NCI-H2107 (cell line): ENCODE measurements at places on chromosomes 3 and 15.
A peak's percentile ranks its signal among the peaks of the same experiment; 100 is the strongest.

DNA sequence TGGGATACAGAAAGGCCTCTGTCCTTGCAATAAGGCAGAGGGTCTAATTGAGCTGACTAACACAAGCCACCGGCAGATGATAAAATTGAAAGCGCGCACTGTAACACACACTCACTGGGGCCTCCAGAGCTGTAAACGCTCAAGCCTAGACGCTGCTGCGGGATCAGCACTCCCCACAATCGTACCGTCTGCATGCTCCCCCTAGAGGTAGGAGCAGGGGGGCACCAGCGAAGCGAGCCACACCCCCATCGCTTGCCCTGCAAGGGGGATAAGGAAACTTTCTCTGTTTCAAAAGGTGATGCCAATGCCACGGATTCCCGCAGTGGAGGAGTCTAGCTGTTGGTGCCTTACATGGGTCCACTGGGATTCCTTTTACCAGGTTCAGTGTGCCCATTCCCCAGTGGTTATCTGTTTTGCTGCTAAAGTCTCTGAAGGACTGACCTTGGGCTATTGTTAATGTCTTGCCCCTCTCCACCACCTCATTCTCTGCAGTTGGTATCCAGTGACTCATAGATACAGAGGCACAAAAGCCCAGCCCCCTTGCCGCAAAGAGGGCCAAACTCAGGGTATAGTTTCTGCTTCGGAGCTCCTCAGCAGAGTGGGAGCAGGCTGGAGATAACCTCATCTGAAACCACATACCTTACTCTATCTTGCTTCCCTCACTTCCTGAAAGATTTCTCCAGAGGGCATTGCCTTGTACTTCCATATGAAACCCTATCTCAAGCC lies 139.3 kb upstream of the KBTBD8 start:
- no peak for DNase-seq

- DNase-seq = peak; percentile 11
Observed at GRCh38 chr3:148178503-148178902, 519.2 kb upstream of the AGTR1 start.

DNA sequence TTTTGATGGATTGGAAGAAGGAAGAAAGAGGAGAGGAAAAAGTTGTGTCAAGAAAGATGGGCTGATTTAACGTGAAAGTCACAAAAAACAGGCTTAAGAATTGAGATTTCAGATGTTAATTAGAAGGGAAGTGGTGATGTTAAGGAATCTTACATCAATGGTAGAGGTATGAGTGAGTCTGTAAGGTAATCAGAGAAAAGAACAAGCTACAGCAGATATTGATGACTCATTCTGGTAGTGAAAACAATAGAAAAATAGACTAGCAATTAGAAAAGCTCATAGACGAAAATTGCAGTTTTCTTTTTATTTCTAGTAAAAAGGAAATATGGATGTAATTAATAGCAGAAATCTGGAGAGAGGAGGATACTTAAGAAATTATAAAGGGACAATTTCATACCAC lies 559.6 kb downstream of the MCTP2 start:
- DNase-seq = no peak

GRCh38 chr15:101520395-101520794 lies 30.9 kb upstream of the PCSK6 start:
- no peak for DNase-seq

DNA sequence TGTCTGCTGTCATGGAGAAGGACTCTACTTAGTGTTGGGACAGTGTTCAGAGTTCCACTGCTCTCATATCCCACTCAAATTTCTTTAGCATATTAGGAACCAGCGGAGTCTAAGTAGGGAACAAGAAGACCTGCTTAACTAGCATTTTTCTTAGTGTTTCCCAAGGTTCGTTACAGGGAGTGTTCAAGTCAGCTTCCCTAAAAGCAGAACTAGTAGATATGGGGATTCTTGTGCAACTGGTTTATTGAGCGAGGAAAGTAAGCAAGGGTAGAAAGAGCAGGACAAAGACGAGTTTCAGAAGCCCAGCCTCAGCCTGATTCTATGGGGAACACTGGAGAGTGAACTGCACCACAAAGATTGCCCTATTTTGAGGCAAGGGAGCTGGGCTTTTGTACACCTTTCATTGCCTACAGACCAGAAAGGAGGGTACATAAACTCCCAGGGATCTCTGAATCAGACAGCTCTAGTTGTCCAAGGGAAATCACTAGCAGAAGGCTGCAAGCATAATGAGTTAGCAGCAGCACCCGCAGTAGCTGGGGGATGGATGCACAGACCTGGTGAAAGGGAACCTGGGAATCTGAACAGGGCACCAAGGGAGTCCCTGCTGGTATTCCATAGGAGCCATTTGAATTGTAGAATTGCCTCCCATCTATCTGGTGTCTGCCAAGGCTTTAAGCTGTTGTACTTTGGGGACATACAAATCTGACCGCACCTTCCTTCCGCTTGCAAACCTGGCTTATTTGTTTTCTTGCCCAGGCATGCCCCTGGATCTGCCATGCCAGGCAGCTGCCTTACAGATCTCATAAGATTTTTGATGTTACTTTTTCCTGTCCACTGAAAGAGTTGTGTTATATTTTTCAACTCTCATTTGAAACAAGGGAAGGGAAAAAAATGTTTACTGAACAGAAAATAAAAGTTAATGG lies 15.1 kb downstream of the CMTM7 start:
- DNase-seq = no peak

DNA sequence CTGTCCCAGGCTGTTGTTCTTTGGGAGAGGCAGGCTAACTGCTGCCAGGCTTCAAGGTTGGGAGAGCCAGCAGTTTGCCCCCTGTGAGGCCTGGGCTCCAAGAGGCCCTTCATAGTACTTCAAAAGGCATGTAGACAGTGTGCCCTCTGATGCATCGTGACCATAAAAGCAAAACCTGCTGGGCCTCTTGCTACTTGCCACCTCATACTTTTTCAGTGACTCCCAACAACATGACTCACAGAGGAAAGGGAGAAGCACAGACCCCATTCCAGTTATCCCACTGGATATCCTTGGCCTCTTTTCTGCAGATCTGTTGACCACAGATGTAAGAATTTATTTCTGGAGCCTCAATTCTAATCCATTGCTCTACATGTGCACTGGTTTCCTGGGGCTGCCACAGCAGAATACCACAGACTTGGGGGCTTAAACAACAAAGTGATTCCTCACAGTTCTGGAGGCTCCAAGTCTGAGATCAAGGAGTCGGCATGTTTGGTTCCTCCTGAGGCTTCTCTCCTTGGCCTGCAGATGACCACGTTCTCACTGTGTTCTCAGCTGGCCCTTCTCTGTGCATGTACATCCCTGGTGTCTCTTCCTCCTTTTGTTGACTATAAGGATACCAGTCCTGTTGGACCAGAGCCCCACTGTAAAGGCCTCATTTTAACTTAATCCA lies 8.9 kb upstream of the NSMCE3 start:
- DNase-seq = no peak

DNA sequence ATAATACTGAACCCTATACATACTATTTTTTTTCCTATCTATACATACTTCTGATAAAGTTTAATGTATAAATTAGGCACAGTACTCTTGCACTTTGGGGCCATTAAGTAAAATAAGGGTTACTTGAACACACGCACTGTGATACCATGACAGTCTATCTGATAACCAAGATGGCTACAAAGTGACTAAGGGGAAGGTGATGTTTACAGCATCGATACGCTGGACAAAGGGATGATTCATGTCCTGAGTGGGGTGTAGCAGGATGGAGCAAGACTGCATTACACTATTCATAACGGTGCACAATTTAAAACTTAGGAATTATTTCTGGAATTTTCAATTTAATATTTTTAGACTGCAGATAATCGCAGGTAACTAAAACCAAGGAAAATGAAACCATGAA lies 30.0 kb upstream of the SLC2A2 start:
- no peak for DNase-seq

DNA sequence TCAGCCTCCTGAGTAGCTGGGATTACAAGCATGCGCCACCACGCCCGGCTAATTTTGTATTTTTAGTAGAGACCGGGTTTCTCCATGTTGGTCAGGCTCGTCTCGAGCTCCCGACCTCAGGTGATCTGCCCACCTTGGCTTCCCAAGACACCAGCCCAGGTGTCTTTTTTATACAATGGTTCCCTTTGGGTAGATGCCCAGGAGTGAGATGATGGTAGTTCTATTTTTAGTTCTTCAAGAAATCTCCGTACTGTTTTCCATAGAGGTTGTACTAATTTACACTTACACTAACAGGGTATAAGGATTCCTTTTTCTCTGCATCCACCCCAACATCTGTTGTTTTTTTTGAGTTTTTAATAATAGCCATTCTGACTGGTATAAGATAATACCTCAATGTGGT lies 94.3 kb downstream of the IGF2BP2 start:
- DNase-seq = no peak

- DNase-seq = no peak
Observed at GRCh38 chr3:14210843-14211594, 32.4 kb downstream of the LSM3 start.

DNA sequence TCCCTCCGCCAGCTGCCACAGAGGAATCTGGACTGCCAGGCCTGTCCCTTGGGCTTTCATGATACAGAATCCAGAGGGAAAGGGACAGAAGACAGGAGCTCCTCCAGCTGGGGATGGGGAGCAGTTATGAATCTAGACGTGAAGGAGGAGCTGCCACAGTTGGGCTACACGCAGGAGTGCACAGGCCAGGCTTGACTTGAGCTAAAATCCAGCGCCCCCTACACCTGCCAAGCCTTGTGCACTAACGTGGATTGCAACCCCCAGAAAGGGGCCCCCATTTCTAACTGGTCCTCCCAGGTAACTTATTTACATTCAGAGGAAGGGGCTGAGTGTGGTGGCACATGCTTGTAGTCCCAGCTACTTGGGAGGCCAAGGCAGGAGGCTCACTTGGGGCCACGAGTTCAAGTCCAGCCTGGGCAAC lies 14.3 kb downstream of the KLHL6 start:
- DNase-seq = no peak

- DNase-seq = no peak
Observed at GRCh38 chr15:70427167-70428120, 329.7 kb upstream of the TLE3 start.

GRCh38 chr15:63038926-63039673 lies 3.4 kb upstream of the TPM1 start:
- no peak for DNase-seq

- no peak for DNase-seq
Observed at GRCh38 chr3:107899990-107900651, 190.7 kb downstream of the CD47 start.

- no peak for DNase-seq
Observed at GRCh38 chr3:71402280-71402679, 181.2 kb downstream of the FOXP1 start.

DNA sequence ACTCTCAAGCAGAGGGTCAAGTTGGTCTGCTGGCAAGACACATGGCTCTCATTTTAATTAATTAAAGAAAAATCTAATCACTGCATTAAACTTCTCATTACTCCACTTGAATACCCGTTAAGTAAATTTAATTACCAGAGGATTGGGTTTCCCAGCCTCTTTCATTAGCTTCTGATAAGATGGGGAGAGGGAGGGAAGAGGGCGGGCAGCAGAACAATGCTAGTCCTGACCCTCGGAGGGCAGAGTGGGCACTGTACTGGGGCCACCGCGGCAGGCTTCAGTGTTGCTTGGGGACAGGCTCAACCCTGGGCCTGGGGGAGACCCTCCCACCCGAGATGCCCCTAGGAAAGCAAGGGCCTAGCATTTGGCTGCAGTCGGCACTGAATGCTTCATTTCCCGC lies 55.6 kb upstream of the LINGO1 start:
- DNase-seq = no peak

DNA sequence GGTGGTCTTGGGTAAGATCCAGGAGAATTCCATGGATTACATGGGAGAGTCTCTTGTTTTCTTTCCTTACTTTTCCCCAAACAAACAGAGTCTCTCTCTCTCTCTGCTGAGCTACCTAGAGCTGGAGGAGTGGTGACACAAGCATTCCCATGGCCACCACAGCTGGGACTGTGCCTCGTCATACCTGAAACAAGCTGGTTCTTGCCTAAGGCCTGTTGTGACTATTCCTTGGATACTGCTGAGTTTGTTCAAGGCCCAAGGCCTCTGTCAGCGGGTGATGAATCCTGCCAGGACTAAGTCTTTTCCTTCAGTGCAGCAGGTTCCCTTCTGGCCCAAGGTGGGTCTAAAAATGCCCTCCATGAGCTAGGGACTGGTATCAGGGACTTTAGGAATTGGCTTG lies 378.1 kb upstream of the ZNF385D start:
- DNase-seq = no peak

- no peak for DNase-seq
Observed at GRCh38 chr3:52845691-52846431, 11.0 kb upstream of the MUSTN1 start.

- no peak for DNase-seq
Observed at GRCh38 chr3:99620077-99620767, 18.2 kb upstream of the COL8A1 start.

- DNase-seq = no peak
Observed at GRCh38 chr15:31391687-31392671, 65.3 kb downstream of the KLF13 start.

DNA sequence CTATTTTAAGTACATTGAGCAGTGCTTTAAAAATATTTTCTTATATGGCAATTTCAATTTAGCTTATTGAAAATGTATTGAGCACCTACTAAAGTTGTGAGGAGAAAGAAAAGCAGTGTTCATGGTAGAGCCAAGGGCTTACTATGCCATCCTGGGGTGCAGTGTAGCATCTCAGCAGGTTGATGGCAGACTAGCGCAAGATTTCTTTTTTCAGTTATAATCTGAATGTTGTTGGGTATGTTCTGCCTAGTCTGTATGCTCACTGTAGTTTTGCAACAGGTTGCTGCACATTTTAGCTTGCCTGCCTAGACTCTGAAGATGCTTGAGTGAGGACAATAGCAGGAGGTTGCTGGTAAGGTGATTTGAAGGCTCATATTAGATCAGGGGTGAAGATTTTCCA lies 103.1 kb upstream of the UNC13C start:
- DNase-seq = no peak

GRCh38 chr15:67024314-67024997 lies 40.9 kb upstream of the SMAD3 start:
- DNase-seq = no peak

- no peak for DNase-seq
Observed at GRCh38 chr15:76994971-76995945, at the start of gene PSTPIP1. TSS of gene PSTPIP1 (plus strand) at chr15:76995126. CDS start at chr15:76995574, 448 bp downstream.

DNA sequence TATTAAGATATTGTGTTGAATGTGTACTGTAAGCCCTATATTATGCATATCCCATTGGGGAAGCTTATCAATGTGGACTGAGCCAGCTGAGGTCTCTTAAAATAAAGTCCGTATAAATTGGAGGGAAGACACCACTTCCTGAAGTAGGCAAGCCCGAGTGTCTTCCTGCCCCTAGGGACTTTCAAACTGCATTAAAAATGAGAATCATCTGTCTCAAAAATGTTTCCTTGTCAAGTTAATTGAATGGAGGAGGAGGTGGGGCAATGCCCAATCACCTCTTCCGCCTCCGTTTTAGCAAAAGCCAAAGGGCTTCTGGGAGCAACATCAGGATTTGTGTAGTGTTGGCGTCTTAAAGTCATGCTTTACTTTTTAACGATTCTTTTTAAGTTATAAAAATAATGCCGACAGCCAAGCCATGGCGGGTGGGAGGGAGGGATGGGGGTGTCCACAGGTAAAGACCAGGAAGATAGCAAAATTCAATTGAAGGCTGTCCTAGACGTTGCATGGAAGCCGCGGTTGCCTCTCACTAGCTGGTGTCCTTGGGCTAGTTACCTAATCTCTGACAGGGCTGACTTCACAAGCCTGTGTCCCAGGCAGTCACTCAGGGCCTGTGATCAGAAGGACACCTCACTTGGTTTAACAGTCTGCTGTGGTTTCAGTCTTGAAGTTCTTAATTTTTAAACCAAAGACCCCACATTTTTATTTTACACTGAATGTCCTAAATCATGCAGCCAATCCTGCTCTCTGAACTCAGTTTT lies 524.9 kb upstream of the PROK2 start:
- DNase-seq = no peak
